ENCODE measurements at places on chromosomes 4 and X.
A peak's percentile ranks its signal among the peaks of the same experiment; 100 is the strongest.

DNA sequence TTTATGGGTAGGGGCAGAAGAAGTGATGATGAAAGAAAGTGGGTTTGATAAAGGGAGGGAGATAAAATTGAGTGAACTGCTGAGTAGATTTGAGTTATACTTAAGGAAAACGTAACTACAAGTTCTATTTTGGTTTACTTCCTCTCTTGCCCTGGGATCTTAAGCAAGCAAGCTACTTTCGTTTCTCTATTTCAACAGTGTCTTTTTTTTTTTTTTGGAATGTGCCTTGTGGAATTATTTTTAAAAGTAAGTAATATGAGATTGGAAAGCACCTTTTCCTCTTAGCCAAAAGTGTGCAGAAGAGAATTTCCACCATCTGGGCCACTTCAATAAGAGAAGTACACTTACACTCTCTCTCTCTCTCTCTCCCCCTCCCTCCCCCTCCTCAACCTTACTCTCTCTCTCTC, 16.0 kb upstream of the C4orf36 start:
- no peak for DNase-seq

DNA sequence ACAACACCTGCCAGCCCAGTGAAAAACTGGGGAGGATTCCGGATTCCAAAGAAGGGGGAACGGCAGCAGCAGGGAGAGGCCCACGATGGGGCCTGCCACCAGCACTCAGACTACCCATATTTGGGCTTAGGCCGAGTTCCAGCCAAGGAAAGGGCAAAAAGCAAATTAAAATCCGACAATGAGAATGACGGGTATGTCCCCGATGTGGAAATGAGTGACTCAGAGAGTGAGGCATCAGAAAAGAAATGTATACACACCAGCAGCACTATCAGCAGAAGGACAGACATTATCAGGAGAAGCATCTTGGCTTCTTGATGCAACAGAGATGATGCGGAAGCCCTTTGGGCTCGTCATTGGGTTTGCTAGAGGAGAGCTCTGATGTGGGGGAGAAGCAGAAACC, 62.4 kb downstream of the JADE1 start:
- no peak for DNase-seq

DNA sequence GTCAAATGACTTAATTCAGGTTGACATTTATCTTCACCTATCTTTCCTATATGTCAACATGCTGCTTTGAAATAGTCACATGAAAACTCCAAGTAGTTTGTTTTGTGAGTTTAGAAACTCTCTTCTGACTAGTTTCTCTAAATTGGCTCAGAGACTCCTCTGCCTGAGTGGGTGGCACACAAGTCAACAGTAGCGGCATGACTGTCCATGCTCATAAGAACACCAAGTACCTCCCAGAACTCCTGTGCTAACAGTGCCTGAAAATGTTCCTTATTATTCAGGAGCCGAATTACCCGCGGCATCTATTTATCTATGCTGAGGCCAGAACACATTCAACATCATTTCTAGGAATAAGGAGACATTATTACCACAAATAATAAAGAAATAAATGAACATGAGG, 116.3 kb downstream of the SORBS2 start:
- no peak for DNase-seq

GRCh38 chr4:159446266-159446976, 343.5 kb downstream of the RAPGEF2 start:
- peak; percentile 54 for DNase-seq

GRCh38 chr4:112381996-112382692, 85.0 kb downstream of the ALPK1 start:
- DNase-seq: no peak

DNA sequence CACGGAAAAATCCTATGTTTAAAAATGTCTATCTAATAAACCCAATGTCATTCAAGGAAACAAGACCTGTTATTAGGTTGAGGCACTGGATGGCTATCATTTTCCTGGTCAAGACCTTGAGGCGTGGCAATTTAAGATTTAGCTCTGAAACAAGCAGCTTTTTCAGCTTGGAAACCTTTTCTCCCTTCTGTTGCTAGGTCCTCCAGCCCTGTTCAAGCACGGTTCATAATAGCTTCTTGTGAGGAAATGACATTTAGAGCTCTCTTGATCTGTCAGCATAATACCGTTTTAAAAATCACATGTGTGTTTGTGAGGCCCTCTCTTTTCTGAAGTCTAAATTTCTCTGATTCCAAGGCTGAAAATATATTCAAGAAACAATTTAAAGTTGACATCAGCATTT, 133.6 kb upstream of the GRPR start:
- DNase-seq: no peak

- no peak for DNase-seq
Observed at GRCh38 chr4:29619168-29619567, 1101.0 kb upstream of the PCDH7 start.

DNA sequence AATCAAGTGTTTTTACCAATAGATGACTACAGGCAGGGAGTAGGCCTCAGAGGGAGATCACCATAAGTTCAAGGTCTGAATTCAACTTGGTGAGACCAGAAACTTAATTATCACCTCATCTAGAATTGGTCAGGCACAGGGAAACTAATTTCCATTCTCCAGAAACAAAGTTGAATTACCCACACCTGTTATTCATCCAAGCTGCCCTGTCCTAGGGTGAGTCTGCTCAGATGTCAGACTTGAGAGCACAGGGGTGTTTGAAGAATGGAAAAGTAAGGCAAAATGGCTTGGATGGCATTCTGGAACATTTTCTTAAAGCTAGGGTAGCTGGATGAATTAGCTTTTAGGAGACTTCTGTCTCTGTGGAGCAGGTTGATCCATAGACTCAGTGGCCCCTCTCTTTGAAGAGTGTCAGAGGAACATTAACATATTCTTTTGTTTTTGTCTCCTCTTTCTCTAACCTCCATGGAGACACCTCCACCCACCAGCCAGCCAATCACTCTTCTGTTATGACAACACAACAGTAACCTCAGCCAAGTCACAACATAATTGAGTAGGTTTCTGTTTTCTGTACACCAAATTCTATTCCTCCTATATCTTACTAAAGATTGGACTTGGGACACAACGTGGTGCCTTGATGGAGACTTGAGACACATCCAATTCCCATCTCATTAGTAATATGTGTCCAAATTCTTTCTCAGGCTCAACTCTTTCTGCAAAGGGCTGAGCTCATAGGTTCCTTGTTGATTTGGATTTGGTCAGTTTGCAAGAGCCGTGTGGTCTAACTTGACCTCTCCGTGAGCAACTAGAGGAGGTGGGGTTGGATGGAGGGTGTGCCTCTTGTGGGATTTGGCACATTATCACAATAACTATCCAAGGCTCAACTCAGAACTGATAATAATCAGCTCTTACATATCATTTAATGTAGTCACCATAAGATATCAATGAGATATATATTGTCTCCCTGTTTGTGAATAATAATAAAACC, 45.1 kb downstream of the VSIG4 start:
- DNase-seq: no peak

DNA sequence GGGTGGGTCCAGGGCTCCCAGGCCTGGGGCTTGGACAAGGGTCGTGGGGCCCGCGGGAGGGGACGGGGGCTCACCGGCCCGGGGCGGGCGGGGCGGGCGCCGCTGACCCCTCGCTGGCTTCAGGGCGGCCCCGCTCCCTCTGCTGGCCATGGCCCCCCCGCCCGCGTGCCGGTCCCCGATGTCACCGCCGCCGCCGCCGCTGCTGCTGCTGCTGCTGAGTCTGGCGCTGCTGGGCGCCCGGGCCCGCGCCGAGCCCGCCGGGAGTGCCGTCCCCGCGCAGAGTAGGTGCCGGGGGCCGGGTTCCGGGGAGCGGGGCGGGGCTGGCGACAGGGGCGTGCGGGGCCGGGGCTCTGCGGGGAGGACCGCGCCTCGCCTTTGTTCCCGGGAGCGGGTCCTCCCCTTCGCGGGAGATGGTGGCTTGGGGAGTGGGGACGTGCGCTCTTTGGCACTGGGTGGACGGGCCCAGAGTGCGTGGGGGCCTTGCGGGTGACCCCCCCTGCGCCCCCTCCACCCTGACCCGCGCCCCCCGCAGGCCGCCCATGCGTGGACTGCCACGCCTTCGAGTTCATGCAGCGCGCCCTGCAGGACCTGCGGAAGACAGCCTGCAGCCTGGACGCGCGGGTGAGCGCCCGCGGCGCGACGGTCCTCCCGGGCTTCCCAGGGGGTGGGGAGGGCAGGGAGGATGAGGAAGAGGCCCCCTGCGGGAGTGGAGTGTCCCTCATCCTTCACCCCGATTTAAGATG, 16.8 kb upstream of the NAT8L start:
- DNase-seq: no peak
